Activated gamma-delta T cell (primary cell): ENCODE measurements at places on chromosomes 3 and 15.

GRCh38 chr15:96273317-96274086 is 57.0 kb upstream of the NR2F2 start:
- no peak for DNase-seq

GRCh38 chr3:190810957-190811356 is 51.5 kb downstream of the GMNC start:
- no peak for DNase-seq

- DNase-seq, result no peak
Observed at GRCh38 chr15:43441316-43441715, 51.6 kb downstream of the TP53BP1 start.

DNA sequence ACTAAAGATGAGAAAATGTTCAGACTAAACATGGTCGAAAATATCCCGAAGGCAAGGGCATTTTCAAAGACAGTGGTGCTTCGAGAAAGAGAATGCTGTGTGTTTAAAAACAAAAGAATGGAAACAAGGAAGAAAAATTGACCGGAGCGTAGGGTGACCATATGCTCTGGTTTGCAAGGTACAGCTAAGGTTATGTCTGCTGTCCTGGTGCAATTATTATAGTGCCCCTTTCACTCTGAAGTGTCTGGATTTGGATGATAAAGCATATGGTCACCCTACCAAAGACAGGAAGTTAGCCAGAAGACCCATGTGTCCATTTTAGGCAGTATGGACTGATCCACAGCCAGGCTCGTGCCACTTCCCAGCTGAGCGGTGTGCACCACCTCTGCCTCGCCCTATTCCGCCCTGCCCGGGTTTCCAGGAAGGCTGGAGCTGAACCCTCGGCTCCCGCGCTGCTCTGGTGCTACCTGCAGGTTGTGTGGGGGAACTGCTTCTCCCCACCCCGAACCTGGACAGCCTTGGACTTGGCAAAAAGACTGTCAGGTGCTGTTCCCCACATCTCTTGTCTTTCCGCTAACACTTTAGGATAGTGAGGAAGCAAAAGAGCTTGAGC is 25.2 kb downstream of the GOLGA6D start:
- no peak for DNase-seq

GRCh38 chr15:55630858-55631257 is 42.7 kb upstream of the PYGO1 start:
- DNase-seq, result no peak

- DNase-seq, result no peak
Observed at GRCh38 chr15:80604583-80605575, 90.2 kb upstream of the ABHD17C start.
